CD4-positive, alpha-beta T cell (primary cell): ENCODE measurements at places on chromosomes 12 and 14.
A peak's percentile ranks its signal among the peaks of the same experiment; 100 is the strongest.

GRCh38 chr12:105949391-105949790 is 189.4 kb downstream of the NUAK1 start:
- no peak overlapping the region for H3K27ac ChIP-seq
- DNase-seq: no peak
- no peaks in the 10 kb centered on the region for H3K27me3 ChIP-seq
- no peaks in the 10 kb centered on the region for H3K4me1 ChIP-seq

GRCh38 chr12:124457287-124458219 is 109.9 kb downstream of the NCOR2 start:
- no peaks in the 10 kb centered on the region for H3K27me3 ChIP-seq
- peak overlapping the region; percentile 80 for H3K27ac ChIP-seq
- H3K36me3 ChIP-seq: peaks cover 19% of the 10 kb centered on the region
- peak; percentile 84 for DNase-seq

DNA sequence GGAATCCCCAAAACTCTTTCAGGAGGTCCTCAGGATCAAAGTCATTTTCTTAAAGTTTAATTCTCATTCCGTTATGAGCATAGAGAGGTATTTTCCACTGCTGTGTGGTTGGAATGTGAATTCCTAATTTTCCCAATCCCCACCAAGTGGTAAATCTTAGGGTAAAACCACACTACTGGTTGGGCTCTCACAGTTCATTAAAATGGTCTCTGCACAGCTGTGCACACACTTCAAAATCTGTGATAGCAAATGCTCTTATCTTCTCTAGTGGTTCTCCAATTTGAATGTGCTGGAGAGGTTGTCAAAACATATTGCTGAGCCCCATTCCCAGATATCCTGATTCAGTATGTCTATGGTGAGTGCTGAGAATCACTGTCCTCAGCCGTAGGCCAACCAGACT is 189.1 kb downstream of the BMP4 start:
- H3K4me1 ChIP-seq: no peaks in the 10 kb centered on the region
- no peak for DNase-seq
- H3K36me3 ChIP-seq: no peaks in the 10 kb centered on the region

GRCh38 chr12:27952510-27952909 is 20.0 kb downstream of the PTHLH start:
- no peak overlapping the region for H3K27ac ChIP-seq
- H3K4me1 ChIP-seq: no peaks in the 10 kb centered on the region
- DNase-seq: no peak
- no peaks in the 10 kb centered on the region for H3K36me3 ChIP-seq
- H3K4me3 ChIP-seq: no peak overlapping the region

DNA sequence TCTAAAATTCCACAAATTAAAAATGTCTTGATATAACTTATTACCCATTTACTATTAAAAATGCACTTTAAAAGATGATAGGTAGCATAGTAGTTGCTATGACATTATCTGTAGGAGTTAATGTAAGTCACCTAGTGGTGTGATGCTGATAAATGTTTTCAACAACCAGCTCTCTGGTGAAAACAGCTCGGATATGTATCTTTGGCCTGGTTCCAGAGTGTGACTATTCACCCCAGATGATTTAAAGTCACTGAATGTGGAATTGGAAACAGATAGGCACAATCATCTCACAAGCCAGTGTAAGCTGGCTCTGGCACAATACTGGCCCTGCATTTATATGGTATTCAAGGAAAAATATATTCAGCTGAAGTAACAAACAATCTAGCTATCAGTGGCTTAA is 9.2 kb upstream of the CCDC196 start:
- H3K4me3 ChIP-seq: no peak overlapping the region
- no peaks in the 10 kb centered on the region for H3K36me3 ChIP-seq
- DNase-seq: no peak
- H3K27ac ChIP-seq: no peak overlapping the region
- no peaks in the 10 kb centered on the region for H3K4me1 ChIP-seq

- no peaks in the 10 kb centered on the region for H3K36me3 ChIP-seq
- no peaks in the 10 kb centered on the region for H3K27me3 ChIP-seq
- no peak for DNase-seq
Observed at GRCh38 chr12:28883406-28883997, 265.6 kb upstream of the FAR2 start.

GRCh38 chr14:53620317-53620716 is 336.3 kb downstream of the BMP4 start:
- no peak overlapping the region for H3K27ac ChIP-seq
- no peak overlapping the region for H3K4me3 ChIP-seq
- no peaks in the 10 kb centered on the region for H3K36me3 ChIP-seq
- no peaks in the 10 kb centered on the region for H3K27me3 ChIP-seq

GRCh38 chr12:41053046-41053445 is 135.1 kb upstream of the PDZRN4 start:
- no peaks in the 10 kb centered on the region for H3K4me1 ChIP-seq
- H3K27ac ChIP-seq: no peak overlapping the region
- no peak for DNase-seq
- no peaks in the 10 kb centered on the region for H3K27me3 ChIP-seq
- H3K36me3 ChIP-seq: no peaks in the 10 kb centered on the region

GRCh38 chr14:52303236-52303635 is 10.9 kb upstream of the PTGER2 start:
- H3K36me3 ChIP-seq: no peaks in the 10 kb centered on the region
- DNase-seq: no peak
- H3K4me3 ChIP-seq: no peak overlapping the region

DNA sequence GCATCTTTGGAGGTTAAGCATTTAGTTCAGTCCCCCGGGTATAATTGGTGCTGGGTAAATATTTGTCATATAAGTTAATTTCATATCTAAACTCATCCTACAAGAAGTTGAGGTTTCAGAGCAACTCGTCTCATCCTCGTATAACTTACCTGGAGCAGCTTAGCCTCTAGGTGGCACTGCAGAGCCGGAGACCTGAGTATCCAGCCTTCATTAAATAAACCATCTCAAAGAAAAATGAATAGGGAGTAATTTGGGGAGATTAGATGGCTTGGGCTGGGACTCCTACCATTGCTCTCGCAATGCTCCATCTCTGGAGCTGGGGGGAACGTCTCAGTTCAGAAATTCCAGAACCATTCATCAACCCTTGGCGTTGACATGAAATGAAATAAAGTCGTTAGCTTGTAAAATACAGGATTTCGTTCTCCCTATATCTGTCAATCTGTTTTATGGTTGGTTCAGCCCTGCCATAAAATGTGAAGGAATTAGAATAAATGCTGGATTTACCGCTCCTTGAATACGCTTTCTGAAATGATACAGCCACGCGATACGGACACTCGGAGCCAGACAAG is 122.9 kb upstream of the TMEM132D start:
- DNase-seq: no peak
- no peaks in the 10 kb centered on the region for H3K4me1 ChIP-seq
- no peak overlapping the region for H3K27ac ChIP-seq
- no peaks in the 10 kb centered on the region for H3K27me3 ChIP-seq
- H3K4me3 ChIP-seq: no peak overlapping the region

- no peaks in the 10 kb centered on the region for H3K36me3 ChIP-seq
- H3K27ac ChIP-seq: no peak overlapping the region
Observed at GRCh38 chr12:13149411-13149810, 45.9 kb upstream of the GSG1 start.

GRCh38 chr12:3244219-3244750 is 167.1 kb downstream of the TSPAN9 start:
- H3K36me3 ChIP-seq: no peaks in the 10 kb centered on the region
- peaks cover 5% of the 10 kb centered on the region for H3K4me1 ChIP-seq
- no peak overlapping the region for H3K27ac ChIP-seq
- H3K4me3 ChIP-seq: no peak overlapping the region

- H3K4me3 ChIP-seq: no peak overlapping the region
- DNase-seq: no peak
- no peak overlapping the region for H3K27ac ChIP-seq
- no peaks in the 10 kb centered on the region for H3K36me3 ChIP-seq
Observed at GRCh38 chr14:31564194-31564593, 3.0 kb downstream of the NUBPL start.

- H3K27ac ChIP-seq: no peak overlapping the region
- H3K27me3 ChIP-seq: no peaks in the 10 kb centered on the region
- no peak for DNase-seq
Observed at GRCh38 chr12:120771097-120771496, 45.5 kb downstream of the ACADS start.
